ENCODE measurements at places on chromosomes 2 and 18.

GRCh38 chr2:197360744-197361156 lies 50.2 kb upstream of the ANKRD44 start:
- DNase-seq, result no peak

DNA sequence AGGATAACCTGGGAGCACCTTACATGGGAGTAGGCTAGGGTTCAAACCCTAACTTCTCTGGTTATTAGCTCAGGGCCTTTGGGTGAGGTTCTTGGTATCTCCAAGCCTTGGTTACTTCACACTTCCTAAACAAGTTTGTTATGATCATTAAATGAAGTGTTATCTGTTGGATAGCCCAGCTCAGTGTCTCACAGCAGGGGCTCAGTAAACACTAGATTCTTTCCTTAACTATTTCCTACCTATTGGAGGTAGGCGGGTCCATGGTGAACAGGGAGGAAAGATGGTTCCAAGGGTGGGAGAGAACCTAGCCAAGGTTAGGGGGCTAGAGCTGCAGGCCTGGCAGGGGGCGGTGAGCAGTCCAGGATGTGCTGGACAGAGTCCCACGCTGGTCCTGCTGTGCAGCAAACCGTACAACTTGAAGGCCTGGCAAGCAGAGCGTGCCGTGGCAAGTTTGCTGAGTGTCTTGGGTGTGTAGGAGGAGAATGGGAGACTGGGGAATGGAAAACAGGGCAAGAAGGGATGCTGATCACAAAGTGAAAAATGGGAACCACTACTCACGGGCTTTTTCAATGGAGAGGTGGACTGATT lies 259.1 kb downstream of the PRKCE start:
- no peak for DNase-seq

GRCh38 chr2:51881673-51882072 lies 849.7 kb upstream of the NRXN1 start:
- DNase-seq, result no peak

DNA sequence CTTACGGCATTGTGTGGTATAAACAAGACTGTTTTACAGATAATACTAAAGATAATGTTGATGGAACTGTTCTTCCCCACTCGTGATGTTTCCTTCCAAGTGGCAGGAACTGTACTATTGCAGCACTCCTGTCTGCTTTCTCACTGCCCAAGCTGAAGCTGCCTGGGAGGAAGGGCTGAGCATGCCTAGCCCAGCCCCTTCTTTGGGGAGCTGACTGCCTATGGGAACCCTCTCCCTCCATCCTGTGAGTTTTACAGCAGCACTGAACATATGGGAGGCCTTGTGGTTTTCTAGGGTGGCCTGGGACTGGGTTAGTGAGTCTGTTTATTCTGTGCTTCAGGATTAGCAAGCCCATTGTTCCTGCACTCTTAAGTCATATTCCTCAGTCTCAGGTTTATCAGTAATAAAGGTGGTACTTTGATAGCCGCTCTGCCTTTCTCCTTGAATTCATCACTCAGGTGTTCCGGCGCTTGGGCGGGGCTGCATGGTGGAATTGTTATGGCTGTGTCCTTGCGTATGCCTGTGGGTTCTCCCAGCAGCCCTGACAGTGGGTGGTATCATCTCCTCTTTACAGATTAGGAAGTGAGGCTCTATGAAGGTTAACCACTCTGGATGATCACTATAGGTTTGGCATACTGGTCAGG lies 379.7 kb downstream of the PTPRM start:
- peak; percentile 72 for DNase-seq

DNA sequence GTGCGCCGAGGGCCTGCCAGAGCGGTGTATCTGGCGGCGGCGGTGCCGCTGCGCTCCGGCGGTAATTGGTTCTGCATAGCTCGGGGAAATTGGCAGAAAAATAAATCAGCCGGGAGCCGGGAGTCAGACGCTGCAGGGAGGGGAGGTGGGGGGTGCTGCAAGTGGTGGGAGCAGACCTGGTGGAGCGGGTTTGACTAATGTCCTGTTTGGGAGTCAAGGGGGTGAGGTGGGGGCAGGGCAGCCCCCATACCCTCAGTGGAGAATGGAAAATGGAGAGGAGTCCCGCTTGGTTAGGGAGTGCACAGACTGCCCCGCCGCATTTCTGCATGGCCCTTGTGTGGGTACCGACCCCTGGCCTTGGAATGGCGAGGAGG lies 107.3 kb downstream of the DYSF start:
- no peak for DNase-seq

DNA sequence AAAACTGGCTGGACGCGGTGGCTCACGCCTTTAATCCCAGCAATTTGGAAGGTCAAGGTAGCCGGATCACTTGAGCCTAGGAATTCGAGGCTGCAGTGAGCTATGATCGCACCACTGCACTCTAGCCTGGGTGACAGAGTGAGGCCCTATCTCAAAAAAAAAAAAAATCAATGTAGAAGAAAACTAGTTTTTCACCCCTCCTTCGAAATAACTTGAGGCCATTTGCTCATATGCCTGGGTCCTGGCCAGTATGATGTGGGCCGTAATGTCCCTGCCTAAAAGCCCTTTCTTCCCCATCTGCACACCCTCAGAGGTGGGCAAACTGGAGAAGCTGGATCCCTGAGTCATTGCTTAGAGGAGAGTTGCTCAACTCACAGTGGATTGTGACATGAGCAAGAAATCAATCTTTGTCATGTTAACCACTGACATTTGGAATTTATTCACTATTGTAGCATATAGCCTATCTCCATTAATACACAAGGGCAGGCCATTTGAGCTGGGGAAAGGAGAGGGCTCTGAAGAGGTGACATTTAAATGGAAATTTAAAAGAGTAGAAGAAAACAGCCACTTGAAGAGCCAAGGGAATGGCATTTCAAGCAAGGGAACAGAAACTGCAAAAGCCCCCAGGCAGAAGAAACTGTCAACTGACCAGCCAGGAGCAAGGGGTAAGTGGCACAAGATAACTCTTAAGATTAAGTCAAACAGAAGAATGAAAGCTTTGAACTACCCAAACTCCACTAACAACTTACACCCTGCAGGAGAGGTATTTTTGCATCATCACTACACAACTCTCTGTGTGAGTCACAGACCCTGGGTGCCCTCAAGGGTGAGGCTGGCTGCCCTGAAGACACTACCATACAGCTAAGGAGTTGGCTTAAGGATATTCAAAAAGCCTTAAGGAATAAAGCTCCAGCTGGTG lies 7.6 kb upstream of the METTL21A start:
- peak; percentile 43 for DNase-seq

- DNase-seq, result peak; percentile 15
These were observed 26.0 kb upstream of the IL37 start for GRCh38 chr2:112884869-112885505.

DNA sequence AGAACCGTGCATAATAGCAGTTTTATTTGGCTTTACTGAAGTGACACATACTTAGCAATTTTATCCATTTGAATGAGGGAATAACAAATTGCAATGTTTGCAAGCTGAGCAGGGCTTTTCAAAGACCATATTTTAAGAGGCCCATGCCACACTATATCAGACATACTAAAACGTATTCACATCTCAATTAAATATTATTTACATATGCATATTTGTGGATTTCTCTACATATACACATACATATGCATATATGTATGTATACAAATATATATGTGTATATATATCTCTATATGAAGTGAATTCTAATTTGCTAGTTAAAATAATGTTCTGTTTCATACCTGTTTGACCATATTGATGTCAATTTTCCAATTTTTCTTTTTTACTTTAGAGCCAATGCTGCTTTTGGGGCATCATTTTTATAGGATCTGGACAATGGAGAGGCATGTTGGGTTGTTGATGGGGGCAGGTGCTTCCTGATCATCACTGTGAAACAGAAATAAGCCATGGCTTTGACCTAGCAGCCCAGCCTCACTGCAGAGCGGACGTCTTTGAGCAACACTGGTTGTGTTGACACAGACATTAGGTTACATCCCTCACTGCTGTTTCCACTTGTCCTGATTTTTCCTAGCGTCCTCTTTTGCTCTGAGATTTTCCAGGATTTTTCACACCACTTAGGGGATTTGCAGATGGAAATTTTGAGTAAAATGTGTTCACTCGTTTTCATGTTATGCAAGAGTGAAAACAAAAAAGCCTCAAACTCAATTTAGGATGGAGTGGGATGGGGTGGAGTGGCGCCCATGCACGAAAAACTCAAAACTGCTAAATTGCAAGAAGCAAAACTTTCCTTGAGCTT lies 56.9 kb downstream of the RDH14 start:
- DNase-seq, result no peak

DNA sequence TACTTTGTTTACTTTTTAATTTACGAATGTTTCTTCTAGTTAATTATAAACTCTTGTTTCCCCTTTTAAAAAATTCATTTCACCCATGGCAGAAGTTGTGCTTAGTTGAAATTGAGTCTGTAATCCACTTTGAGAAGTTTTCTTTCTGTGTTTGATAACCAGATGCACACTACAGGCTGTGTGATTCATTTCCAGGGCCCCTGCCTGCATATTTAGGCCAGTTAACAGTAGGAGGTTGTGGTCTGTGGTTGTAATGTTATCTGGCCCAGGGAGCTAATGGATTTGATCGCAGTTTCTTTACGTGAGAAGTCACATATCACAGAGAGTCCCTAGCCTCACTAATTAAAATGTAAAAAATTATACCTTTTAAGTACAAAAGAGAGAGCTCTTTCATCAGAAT lies 3.3 kb downstream of the CDH7 start:
- peak; percentile 11 for DNase-seq

DNA sequence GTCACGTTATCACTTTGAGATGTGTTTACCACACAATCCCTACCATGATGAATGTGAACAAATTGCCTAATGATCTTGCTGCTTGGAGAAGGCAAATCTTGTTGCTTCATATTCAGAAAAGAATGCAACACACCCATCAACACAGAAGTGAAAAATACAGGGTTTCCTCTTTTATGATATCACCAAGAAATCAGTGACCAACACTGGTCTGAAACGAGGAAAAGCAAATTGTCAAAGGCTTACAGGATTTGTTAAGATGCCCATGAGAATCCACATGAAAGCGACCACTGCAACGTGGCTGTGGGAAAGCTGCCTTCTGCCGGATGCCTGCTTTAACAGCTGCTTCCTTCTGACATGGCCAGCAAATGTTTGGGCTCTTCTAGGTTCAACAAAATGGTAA lies 397.6 kb upstream of the LRATD1 start:
- DNase-seq, result no peak

DNA sequence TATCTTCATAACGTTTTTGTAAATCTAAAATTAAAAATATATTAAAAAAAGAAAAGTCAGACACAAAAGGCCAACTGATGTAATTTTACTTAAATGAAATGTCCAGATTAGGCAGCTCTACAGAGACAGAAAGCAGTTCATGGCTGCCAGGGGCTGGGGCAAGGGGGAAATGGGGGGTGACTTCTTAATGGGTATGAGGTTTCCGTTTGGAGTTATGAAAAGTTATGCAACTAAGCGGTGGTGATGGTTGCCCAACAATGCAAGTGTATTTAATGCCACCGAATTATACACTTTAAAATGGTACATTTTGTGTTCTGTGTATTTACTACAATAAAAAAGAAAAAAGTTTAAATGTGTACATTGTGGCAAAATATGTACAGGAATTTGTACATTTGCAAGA lies 70.2 kb upstream of the TEX51 start:
- DNase-seq, result no peak

DNA sequence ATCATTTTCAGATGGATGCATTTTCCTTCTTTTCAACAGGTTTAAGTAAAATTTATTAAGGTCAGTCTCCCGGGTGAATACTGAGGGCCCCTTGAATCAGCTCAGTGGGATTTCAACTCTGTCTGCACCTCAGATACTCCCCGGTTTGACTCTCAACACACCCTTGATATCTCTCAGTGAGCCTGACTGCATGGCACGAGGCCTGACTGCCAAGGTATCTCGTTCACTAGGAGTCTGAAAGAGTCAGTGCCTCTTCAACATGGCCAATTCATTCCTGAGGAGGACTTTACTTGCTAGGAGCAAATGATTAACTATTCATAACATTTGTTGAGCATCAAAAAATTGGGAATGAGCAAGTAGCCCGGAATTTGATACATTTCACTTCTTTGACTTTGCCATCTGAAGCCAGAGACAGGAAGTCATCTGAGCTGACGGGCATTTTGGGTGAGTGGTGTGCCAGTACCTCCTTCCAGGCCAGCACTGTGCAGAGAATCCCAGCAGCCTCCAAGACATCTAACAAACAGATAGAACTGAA lies 81.0 kb downstream of the VAPA start:
- no peak for DNase-seq

GRCh38 chr2:99877963-99878362 lies 264.4 kb downstream of the AFF3 start:
- DNase-seq, result no peak

- DNase-seq, result no peak
These were observed 126.7 kb downstream of the OLA1 start for GRCh38 chr2:174121612-174122011.

GRCh38 chr2:146321175-146321574 lies 1523.7 kb upstream of the ACVR2A start:
- peak; percentile 82 for DNase-seq

GRCh38 chr18:11502368-11502767 lies 107.0 kb upstream of the SLC35G4 start:
- DNase-seq, result peak; percentile 51

GRCh38 chr2:224820283-224820991 lies 104.3 kb upstream of the CCDC195 start:
- no peak for DNase-seq

GRCh38 chr18:36340246-36340645 lies 42.7 kb downstream of the FHOD3 start:
- DNase-seq, result no peak

DNA sequence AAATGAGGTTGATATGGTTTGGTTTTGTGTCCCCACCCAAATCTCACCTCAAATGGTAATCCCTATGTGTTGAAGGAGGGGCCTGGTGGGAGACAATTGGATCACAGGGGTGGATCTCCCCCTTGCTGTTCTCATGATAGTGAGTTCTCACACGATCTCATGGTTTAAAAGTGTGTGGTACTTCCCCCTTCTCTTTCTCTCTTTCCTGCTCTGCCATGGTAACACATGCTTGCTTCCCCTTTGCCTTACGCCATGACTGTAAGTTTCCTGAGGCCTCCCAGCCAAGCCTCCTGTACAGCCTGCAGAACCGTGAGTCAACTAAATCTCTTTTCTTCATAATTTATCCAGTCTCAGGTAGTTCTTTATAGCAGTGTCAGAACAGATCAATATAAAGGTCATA lies 24.7 kb upstream of the FAM124B start:
- DNase-seq, result no peak

- DNase-seq, result no peak
These were observed 37.4 kb upstream of the EPAS1 start for GRCh38 chr2:46259777-46260168.

- no peak for DNase-seq
These were observed 39.9 kb downstream of the NCK2 start for GRCh38 chr2:105784589-105784988.

DNA sequence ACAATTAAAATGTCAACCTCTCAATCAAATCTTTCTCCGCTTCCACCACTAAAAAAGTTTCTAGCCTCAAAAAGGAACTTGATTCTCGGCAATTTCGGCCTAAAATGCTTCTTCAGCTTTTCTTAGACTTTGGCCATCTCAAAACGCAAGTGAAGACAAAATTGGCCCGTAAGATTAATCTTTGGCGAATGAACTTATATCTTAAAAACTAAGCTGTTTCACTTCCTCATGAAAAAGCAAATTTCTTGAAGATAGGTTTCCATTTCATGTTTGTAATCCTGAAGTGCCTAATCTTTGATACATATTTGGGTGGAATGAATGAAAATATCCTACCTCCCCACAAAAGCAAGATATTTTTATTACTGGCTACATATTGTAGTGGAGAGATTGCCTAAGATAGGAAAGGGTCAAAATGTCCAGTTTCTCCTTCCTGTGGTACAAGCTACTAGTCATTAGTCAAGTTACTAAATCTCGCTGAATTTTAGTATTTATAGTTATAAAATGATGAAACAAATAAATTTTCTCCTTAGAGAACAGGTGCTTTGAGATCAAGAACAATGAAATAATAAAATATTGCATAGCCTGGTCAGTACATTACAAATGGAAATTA lies 85.4 kb upstream of the ZEB2 start:
- DNase-seq, result no peak
